Epithelial cell of alveolus of lung (primary cell): ENCODE measurements at places on chromosomes 2 and 18. TPM values are rescaled to one million over a fixed set of nuclear protein-coding genes. Genes with fewer than 3 reads are reported as not detected.

The RAD51AP2 gene
- under 0.01 TPM in 1 of 2 replicates, not detected in the other for total RNA-seq

The XDH gene
- total RNA-seq: 0.24 and 0.52 TPM in 2 replicates

The DLX2 gene
- not detected in 2 replicates for total RNA-seq

The KIAA2012 gene
- total RNA-seq: not detected in 2 replicates

The ZBTB7C gene
- total RNA-seq: under 0.01 TPM in 1 of 2 replicates, not detected in the other

The C2orf66 gene
- 0.24 TPM in 1 of 2 replicates, not detected in the other for total RNA-seq

The ANKRD53 gene
- 1.3 and 1.4 TPM in 2 replicates for total RNA-seq

The IL1RN gene
- total RNA-seq: 0.13 TPM in 1 of 2 replicates, not detected in the other

The UGT1A1 gene
- not detected in 2 replicates for total RNA-seq

The VWC2L gene
- not detected in 2 replicates for total RNA-seq

The UGT1A3 gene
- total RNA-seq: not detected in 2 replicates

The MYO7B gene
- 0.24 TPM in 1 of 2 replicates, not detected in the other for total RNA-seq

The CKAP2L gene
- 5.6 and 19.4 TPM in 2 replicates for total RNA-seq

The PAX3 gene
- total RNA-seq: not detected in 2 replicates

The RESP18 gene
- total RNA-seq: not detected in 2 replicates

The LIPG gene
- 2.5 and 58.8 TPM in 2 replicates for total RNA-seq

The ASB18 gene
- not detected in 2 replicates for total RNA-seq

The TLX2 gene
- not detected in 2 replicates for total RNA-seq

The ALLC gene
- not detected in 2 replicates for total RNA-seq

The PROKR1 gene
- total RNA-seq: 0.08 and 0.13 TPM in 2 replicates

The EVX2 gene
- not detected in 2 replicates for total RNA-seq

The OTOS gene
- total RNA-seq: not detected in 2 replicates

The OSR1 gene
- total RNA-seq: 8.4 and 18.8 TPM in 2 replicates

The UGT1A7 gene
- 0.13 TPM in 1 of 2 replicates, not detected in the other for total RNA-seq

The HAAO gene
- total RNA-seq: 2.7 and 7.3 TPM in 2 replicates

The ATG9A gene
- 52.5 and 113 TPM in 2 replicates for total RNA-seq

The IL1R1 gene
- 30.5 and 377 TPM in 2 replicates for total RNA-seq

The LDLRAD4 gene
- total RNA-seq: 0.52 and 0.80 TPM in 2 replicates

The TXNDC2 gene
- 0.64 TPM in 1 of 2 replicates, not detected in the other for total RNA-seq

The SH3BP4 gene
- 47.0 and 114 TPM in 2 replicates for total RNA-seq

The KIF1A gene
- 2.7 TPM in 1 of 2 replicates, not detected in the other for total RNA-seq

The CHMP1B gene
- 36.8 and 96.3 TPM in 2 replicates for total RNA-seq

The AGXT gene
- total RNA-seq: not detected in 2 replicates

The COL4A4 gene
- 0.32 and 0.91 TPM in 2 replicates for total RNA-seq

The SFTPB gene
- 1.9 TPM in 1 of 2 replicates, not detected in the other for total RNA-seq

The SFT2D3 gene
- total RNA-seq: 4.8 and 8.5 TPM in 2 replicates

The GALR1 gene
- total RNA-seq: not detected in 2 replicates

The ACTG2 gene
- total RNA-seq: 3.5 and 53.9 TPM in 2 replicates

The GDF7 gene
- total RNA-seq: not detected in 2 replicates

The MROH2A gene
- not detected in 2 replicates for total RNA-seq

The HSPE1 gene
- 113 and 122 TPM in 2 replicates for total RNA-seq

The CCDC68 gene
- 20.2 and 36.8 TPM in 2 replicates for total RNA-seq

The ST8SIA5 gene
- 0.24 TPM in 1 of 2 replicates, not detected in the other for total RNA-seq

The SERPINB4 gene
- total RNA-seq: 0.64 TPM in 1 of 2 replicates, not detected in the other

The CPLX4 gene
- not detected in 2 replicates for total RNA-seq

The FEV gene
- total RNA-seq: not detected in 2 replicates

The NIFK gene
- 42.8 and 50.5 TPM in 2 replicates for total RNA-seq

The PXDN gene
- total RNA-seq: 438 and 509 TPM in 2 replicates

The ANKRD23 gene
- 1.2 and 1.7 TPM in 2 replicates for total RNA-seq

The CXCR1 gene
- total RNA-seq: not detected in 2 replicates

The LOXHD1 gene
- not detected in 2 replicates for total RNA-seq

The KCNS3 gene
- total RNA-seq: 1.4 and 12.4 TPM in 2 replicates

The MPPE1 gene
- 14.2 and 40.8 TPM in 2 replicates for total RNA-seq

The IL1A gene
- total RNA-seq: 0.24 and 14.7 TPM in 2 replicates

The ALK gene
- not detected in 2 replicates for total RNA-seq

The REG3A gene
- total RNA-seq: not detected in 2 replicates

The ATP8B1 gene
- 5.5 and 10.9 TPM in 2 replicates for total RNA-seq

The TWSG1 gene
- total RNA-seq: 95.9 and 113 TPM in 2 replicates

The ALPI gene
- not detected in 2 replicates for total RNA-seq

The FSIP2 gene
- total RNA-seq: 0.13 and 0.24 TPM in 2 replicates
